ENCODE measurements at places on chromosomes 5 and 9.

GRCh38 chr5:106545325-106545724 is 1125.4 kb downstream of the EFNA5 start:
- no peak for DNase-seq

GRCh38 chr5:141862936-141863543 is 15.2 kb downstream of the PCDH1 start:
- DNase-seq, result no peak

GRCh38 chr5:2193142-2193541 is 310.4 kb upstream of the IRX4 start:
- no peak for DNase-seq

DNA sequence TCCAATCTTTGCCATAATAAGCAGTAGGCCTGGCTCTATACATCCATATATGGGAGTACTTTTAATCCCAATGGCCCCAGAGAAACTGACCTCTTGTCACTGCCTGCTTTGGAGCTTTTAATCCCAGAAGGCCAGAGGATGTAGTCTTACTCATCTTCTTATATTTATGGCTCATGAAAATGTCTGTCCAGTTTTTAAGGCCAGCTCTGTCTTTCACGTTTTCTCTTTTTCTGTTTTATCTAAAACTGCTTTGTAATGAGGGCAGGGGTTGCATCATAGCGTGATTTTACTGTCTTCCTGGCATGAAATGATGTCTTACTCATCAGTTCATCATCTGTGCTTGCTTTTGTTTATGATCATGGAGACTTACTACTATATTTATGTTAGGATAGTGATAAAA is 1094.9 kb downstream of the MAT2B start:
- DNase-seq, result peak; percentile 23

DNA sequence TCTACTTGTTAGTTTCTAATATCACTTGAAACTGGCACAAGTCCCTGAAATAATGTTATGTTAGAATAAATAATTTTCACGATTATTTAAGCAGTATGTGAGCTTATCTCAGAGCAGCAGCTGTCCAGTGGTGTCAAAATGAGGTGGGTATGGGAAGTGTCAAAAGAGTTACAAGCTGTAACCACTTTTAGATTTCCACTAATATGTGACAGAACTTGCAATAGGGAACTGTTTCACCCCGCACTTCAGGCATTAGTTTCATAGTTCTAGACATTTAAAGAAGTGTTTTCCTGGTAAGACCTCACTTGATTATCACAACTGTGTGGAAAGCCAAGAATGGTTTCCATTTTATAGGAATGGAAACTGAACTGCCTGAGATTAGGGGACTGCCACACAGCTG is 2.9 kb upstream of the ISCA1 start:
- no peak for DNase-seq

DNA sequence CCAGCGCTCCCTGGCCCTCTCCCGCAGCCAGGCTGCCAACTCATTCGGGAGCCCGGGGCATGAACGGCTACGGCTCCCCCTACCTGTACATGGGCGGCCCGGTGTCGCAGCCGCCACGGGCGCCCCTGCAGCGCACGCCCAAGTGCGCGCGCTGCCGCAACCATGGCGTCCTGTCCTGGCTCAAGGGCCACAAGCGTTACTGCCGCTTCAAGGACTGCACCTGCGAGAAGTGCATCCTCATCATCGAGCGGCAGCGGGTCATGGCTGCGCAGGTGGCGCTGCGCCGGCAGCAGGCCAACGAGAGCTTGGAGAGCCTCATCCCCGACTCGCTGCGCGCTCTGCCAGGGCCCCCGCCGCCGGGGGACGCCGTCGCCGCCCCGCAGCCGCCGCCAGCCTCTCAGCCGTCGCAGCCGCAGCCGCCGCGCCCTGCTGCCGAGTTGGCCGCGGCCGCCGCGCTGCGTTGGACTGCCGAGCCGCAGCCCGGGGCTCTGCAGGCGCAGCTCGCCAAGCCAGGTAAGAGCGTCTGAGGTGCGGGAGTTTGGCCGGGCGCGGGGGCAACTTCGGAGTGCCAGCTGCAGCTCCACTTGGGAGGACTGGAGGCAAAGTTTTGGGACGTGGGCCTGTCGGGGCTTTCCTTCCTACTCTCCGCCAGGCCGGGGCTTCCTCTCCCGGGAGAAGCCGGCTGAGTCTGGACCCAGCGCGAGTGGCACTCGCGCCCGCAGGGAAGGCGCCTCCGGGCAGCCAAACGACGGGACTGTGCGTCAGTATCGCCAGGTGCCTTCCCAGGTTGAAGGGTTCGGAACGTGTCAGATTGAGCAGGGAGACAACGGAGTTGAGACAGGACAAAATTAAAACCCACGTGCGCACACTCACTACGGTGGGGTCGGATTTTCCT is 735 bp downstream of the DMRT3 start:
- no peak for DNase-seq

DNA sequence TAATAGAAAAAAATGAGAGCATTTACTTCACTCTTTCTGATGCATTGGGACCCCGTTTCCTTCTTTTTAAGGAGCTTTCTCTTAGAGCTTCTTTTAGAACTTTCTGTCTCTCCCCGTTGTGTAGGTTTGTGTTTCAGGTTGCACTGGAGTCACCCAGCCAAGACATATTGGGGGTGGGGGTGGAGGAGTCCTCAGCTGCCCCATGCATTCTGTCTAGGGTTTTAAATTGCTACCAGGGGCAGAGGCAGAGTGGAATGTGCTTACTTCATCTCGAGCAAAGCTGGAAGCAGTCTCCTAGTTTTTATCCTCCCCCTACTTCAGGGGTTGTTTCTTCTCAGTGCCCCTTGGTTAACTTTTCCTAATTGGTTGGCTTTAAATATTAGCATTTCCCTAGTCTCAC is 9.4 kb downstream of the OR2K2 start:
- no peak for DNase-seq

DNA sequence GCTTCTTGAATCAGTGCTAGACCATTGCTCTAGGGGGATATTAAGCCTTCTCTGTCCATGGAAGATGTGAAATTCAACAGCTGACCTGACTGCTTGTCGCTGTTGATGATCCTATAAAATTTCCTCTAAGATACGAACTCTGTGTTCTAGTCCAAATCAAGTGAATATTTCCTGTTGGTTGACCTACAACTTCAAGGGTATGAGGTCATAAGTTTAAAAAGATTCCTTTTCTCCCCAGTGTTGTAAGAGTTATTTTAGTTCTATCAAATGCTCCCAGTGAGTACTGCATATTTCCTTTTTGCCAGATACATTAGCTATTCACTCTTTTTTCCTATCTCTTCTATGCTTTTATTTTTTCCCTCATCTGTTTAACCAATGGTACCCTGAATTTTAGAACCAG is 102.9 kb upstream of the CCDC152 start:
- no peak for DNase-seq
